ENCODE measurements at places on chromosomes 2 and 18.

DNA sequence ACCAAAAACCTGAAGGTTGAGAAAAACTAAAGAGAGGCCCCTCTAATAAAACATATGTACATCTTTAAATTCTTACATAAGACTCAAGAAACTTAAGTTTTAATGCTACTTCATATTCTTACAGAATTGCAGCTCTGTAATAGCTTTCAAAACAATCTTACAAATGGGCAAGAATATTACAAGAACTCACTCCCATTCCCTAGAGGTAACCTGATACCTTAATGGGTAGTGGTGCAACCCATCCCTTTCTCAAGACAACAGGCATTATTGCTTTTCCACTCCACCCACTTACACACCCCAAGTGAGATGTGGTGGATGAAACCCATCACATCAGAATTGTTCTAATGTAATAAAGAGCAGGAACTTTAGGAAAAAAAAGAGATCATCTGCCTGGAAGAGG is 103.7 kb downstream of the RBMS1 start:
- no peak for DNase-seq

DNA sequence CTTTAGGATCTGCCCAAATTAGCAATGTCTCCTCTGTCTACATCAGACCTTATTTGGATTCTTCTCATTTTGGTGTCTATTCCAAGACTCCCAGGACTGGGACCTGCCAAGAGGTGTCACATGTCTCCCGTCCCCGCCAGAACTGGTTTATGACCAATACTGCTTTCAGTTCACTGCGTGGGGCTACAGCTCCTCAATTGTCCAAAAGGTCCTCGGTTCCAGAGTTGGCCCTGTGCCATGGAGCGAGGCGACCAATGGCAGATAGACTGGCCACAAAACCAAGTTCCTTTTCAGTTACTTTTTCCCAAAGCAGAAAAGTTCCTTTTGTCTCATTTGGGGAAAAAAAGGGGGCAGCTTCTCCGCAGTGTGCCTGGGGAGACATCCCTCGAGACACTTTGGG is 144.1 kb upstream of the ZNF236 start:
- no peak for DNase-seq

DNA sequence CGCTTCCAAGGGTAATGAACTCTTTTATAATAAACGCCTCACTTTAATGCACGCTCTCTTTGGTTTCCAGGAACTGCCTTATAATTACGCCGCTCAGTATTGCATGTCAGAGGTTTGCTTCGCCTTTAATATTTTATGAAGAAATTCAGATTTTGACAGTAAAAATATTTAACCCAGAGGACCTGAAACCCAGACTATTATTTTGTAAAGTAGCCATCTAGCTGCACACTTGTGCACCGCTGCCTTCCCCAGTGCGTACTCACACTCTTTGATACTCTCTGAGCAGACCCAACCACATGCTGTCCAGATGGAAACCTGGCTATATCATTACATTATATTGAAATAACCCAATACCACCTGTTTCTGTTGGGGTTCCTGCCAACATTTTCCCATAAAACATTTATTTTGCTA is 270.1 kb downstream of the C1D start:
- DNase-seq: no peak

DNA sequence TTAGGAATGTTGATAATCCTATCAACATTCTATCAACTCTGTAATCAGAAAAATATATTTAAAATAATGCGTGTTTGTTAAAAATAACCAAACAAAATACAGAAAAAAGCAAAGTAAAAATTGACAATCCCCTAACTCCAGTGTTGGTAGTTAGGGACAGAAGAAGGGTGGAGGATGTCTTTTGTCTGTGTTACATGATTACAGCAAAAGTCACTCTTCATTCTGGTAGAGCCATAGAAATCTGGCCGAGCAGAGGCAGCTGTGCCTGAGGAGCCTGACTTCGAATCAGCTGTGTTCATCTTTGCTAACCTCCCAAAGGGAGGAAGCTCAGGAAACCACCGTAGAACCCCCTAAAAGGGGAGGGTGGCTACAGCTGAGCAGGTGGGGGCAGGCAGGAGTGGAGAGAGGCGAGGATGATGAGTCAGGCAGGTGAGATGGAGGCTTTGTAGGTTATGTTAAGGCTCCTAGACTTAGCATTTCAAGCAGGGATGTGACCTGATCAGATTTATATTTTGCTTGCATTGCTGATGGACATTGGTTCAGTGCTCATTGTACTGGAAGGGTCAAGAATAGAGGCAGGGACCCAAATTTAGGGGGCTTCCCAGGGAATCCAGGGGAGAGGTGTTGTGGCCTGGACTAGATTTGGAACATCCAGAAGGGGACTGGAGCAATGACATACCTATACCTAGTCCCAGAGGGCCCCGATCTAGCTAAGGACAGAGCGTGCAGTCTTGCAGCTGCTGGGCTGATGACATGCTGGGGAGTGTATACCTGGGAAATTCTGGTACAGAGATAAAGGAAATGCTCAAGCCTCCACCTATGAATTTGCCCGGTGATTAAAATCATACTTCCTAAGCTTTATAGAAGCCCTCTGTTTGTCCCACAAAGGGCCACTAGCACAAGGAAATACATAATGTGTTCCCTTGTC is 95.7 kb downstream of the NEDD4L start:
- DNase-seq: no peak

DNA sequence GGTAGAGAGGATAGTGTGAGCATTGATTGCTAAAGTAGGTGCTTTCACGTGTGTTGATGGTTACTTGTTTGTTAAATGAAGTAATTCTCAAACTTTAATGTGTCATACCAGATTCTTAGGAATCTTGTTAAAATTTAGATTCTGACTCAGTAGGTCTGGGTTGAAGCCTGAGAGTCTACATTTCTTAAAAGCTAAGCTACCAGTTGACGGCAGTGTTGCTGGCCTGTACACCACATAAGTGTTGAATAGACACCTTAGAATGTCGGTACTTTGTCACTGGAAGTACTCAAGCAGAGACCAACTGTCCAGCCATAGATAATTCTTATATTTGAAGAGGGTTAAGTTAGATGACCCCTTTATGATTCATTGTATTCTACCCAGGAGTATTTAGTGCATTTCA is 79.8 kb downstream of the ACVR2A start:
- DNase-seq: no peak

DNA sequence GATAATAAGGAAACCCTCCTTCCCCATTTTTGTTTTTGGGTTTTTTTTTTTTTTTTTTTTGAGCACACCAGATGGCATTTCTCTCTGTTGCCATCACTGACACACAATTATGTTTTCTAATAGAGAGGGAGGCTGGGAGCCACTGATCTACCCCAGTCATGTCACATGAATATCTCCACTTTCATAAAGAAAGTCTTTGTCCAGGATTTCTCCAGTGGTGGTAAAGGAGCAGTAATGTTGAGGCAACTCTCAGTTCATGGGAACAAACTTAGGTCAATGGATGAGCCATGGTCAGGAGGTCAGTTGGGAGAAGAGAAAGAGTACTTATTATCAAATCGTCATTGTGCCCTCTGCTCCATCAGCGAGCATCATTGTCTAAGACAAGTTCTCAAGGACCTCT is 603.7 kb downstream of the ARHGAP15 start:
- no peak for DNase-seq

GRCh38 chr18:26014462-26014861 is 76.0 kb downstream of the SS18 start:
- DNase-seq: no peak

DNA sequence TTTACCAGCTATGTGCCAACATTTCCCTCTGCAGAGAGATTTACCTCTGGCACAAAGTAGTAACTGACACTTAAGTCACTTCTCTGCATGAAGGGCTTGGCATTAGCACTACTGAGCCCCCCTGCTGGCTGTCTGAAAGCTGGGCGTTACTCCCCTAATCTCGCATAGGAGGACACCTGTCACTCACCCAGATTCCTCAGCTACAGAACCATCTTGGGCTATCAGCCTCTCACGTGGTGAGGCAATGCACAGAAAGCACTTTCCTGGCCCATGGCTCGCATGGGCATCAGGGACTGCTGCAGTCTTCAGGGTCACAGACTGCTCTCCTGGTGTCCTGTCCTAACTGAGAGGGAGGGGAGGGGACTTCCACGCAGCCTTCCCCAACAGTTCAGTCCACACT is 12.0 kb downstream of the SERPINE2 start:
- DNase-seq: peak; percentile 64
